ENCODE measurements at places on chromosomes 2 and 18.
A peak's percentile ranks its signal among the peaks of the same experiment; 100 is the strongest.

GRCh38 chr2:122135021-122135937 lies 379.8 kb downstream of the TSN start:
- no peak for DNase-seq

GRCh38 chr2:168454737-168455644 lies 1.1 kb upstream of the CERS6 start:
- DNase-seq = peak; percentile 27

DNA sequence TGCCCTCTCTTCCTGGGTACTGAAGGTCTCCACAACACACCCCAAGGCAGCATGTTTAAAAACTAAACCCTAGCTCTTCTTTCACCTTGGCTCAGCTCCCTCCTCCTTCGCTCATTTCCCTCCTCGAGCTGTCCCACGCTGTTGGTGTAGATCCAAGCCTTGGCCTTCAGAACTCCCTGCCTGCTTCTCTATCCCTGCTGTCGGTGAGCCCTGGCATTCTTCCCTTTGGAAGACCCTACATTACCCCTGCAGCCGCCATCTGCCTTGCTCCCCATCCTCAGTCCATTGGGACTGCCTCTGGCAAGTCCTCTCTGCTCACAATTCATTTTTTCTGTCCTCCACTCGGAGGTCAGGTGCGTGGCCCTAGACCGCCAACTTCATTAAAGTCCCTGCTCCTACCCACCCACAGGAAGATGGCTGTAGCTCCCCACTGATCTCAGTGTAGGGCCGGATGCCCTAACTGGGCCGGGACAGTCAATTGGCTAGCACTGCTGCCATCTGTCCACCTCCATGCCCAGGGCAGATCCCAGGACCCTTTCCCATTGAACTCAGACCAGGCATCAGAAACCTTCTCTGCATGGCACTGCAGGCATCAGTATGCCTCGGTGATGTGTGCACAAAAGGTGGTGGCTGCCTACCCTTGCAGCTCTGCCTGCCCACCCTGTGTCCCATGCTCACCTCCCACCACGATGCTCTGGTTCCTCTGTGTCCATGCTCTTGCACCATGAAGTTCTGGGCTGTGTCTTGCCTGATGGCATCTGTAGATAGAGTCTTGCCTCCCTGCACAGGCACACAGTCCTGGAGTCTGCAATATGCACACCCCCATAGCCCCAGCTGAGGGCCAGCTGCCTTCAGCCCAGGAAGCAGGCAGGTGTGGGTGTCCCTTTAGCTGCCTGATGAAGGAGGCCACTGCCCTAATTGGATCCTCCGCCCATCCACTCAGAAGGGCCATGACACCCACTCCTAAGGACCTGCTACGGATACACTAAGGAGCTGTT lies 5.7 kb downstream of the AMER3 start:
- DNase-seq = no peak

GRCh38 chr2:239289545-239289944 lies 111.3 kb downstream of the HDAC4 start:
- no peak for DNase-seq

DNA sequence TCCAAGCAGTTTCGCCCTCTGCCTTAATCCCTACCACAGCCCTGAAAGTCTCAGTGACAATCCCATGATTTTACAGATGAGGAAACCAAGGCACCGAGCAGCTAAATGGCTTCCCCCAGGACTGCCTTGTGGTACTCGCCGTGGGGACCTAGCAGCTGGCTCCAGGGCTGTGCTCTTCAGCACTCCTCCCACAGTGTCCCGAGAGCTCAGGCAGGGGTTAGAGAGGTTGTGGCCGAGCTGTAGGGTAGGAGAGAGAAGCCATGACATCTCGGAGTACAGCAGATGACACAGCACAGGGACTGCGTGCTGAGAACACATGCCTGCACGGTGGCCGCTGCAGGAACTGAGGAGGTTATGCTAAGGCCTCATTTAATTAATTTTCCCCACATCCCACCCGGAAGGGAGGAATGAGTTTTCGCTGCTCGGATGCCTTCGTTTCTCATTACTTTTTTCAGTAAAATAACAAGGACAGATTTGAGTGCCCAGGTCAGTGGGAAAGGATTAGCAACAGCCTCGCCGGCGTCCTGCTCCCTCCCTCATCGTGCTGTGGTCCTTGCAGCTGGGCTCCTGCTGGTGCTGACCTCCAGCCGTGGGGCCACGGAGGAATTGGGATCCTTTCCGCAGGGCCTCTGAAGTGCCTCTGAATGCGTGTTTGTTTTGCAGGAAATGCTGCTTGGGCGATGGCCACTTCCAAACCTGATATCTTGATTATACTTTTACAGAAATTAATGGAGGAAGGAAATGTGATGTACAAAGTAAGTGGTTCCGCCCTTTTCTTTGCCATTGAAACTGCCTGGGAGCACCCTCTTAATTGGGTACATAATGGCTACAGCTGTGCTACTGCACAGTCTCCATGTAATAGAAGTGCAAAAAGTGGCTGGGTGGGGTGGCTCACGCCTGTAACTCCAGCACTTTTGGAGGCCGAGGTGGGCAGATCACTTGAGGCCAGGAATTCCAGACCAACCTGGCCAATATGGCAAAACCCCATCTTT lies 61.2 kb downstream of the WDSUB1 start:
- no peak for DNase-seq

GRCh38 chr2:16617282-16618266 lies 48.1 kb downstream of the CYRIA start:
- peak; percentile 53 for DNase-seq

DNA sequence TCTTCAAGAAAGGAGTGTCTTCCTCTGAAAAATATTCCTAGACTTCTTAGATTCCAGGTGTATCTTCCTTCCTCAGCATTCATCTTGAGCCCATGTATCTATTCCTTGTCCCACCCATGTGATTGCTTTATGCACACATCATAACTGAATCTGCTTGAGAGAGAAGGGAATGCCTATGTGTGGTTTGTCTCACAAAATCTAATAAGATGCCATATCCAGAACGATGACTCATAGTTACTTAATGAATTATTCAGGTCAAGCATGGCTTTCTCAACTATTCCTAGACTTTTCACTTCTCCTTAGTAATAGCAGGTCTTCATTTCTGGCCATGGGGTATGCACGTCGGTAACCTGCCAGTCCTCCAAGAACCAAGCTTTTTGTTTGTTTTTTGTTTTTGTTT lies 121.8 kb downstream of the SETBP1 start:
- DNase-seq = no peak

DNA sequence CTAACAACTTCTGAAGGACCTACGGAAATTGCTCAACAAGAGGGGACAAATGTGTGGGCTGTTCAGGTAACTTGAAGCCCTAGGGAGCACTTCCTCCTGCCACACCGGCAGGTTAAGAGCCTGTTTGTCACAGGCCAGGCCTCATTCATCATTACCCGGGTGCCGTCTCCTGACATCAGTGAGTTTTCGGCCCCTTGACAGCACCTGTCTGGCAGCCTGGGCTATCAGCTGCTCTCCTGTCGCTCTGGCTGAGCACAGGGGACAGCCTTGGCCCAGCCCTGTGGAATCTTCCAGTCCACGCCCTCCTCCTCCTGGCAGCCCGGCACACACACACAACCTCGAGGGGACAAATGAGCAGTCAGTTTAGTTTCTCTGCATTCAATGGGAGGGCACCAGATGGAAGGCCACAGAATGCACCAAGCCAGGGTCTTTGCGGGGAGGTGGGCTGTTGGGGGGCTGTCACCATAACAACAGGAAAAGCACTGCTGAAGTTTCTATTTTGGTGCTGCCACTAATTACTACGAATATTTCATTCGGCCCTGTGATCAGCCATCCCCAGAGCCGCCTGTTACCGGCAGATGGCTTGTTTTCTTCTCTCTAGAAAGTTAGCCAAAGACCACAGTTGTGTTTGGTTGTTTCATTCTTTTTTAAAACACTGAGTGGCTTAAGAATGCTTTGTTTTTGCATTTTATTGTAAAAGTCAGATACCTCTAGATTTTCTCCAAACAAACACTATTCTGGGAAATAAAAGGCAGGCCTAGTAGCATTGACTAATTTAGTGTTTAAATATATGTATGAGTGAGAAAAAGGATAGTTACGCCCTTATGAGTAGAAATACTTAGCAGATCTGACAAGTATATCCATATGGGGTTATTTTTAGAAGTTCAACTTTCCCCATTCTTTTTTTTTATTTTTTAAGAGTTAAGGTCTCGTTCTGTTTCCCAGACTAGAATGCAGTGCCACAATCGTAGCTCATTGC lies 189.9 kb upstream of the NDUFV2 start:
- no peak for DNase-seq

DNA sequence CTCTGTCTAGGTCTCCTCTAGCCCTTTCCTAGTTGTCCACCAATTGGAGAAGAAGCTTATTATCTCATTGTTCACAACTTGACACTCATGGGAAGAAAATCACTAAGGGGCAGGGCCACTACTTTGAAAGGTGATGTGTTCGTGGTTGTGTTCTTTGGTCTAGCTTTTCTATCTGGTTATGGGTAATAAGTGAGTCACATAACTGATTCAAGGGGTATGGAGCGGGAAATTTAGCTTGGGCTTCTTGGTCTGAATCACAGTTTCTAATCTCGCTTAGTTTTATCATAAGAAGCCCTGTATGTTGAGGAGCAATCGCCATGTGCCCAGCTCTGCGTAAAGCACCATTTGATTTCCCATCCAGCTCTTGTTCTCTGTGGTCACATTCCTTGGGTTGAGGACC lies 18.7 kb upstream of the DYTN start:
- no peak for DNase-seq

DNA sequence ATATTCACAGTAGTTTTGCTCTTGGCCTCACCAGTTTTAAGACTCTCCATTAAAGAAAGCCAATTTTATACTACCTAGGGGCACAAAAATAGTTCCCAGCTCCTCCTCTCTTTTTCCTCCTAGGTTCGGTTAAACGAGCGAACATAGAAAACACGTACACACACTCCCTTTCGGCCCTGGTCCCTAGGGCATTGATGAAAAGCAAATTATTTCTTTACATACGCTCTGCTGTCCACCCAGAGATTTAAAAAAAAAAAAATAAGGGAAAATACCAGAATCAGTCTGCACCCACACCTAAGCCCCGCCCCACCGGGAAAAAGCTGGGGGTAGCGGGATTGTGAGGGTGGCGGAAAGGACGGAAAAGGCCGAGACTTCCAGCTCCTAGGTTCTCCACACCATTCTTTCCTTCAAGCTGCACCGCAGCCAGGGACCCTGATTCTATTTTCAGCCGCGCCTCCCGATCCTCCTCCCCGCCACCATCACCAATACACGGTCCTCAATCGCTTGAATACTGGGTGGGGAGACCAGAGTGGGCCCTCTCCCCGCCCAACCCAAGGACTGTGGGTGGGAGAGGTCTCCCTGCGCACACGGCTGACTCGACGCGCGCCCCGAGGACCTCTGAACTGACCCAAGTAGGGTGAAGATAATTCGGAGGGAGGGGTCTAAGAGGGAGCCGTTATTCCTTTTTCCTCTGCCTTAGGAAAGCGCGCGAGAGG lies 769 bp downstream of the ATF2 start:
- peak; percentile 46 for DNase-seq

DNA sequence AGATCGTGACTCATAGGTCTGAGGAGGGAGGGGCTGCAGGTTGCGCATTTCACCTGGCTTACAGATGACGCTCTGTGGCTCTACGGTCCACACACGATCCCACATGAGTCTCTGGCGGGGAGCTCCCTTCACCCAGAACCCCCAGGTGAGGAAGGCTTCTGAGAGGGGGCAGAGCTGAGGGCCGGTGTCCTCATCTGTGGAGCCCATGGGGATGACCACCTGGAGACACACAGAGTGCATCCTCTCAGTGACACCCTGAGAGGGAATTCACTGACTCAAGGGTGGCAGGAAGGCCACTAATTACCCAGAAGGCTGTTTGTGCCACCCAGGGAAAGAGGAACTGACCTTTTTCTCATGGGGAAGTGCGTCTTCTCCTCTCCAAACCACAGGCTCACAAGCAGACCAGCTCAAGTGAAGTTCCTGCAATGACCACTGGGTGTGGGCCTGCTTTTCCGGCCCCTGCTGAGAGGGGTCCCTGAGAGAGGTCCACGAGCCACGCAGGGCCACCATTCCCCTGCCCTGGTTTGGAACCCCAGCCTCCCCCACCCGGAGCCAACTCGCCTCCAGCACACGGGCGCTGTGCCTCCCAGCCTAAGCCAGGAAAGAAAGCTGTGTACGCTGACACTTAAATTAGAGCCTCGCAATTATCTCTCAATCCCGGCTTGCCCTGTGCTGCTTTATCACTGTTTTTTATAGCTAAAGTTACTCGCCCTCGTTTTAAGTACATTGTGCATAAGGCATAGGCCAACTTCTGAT lies 114.1 kb downstream of the BCL11A start:
- peak; percentile 92 for DNase-seq

DNA sequence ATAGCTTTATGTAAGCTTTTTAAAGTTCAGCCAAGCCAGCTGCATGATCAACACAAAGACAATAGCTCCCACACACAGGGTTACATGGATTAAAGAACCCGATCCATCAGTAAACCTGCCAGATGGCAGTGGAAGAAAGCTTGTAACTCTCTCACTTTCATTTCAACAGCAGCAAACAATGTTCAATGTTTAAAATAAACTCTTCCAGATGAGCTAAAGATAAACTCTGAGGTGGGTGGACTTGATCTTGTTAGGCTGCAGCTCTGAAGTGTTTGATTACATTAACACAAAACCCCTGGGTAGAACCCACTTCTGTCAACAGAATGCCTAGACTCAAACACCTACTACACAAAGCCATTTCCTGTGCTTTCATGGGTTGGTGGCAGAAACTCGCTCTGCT lies 13.9 kb downstream of the RDH14 start:
- DNase-seq = no peak

- DNase-seq = no peak
Observed at GRCh38 chr18:54089749-54090459, 134.6 kb downstream of the MBD2 start.

DNA sequence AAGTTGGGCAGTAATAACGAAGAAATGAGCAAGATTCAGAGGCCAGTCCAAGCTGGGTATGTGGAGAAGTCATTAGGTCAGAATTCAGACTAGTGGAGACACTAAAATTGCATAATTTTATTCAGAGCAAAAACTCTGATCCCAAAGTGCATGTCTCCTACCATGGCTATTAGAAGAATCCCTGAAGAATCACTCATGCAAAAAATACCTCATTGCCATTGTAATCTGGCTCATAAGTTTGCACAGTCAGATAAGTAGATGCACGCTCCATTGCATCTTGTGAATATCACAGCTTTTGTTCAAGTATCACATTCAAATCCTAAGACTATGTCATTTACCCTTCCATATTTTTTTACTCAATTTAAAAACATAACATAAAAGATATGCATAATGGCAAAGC lies 692.2 kb upstream of the KLHL29 start:
- DNase-seq = no peak

GRCh38 chr2:43540021-43540779 lies 55.6 kb downstream of the THADA start:
- DNase-seq = peak; percentile 99

GRCh38 chr2:104703669-104704068 lies 150.2 kb upstream of the POU3F3 start:
- DNase-seq = no peak

DNA sequence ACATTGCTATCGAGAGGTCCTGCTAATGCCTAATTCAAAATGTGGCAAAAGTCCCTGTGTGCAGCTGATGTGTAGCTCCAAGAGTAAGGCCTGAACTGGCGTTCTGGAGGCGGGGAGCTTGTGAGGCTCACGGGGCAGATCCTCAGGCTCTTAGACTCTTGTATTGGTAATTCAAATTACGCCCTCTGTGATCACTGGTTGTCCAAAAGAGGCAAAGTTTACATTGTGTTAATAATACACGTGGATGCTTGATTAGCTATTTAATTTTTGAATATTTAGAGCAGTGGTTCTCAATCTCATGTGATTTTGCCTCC lies 12.4 kb upstream of the CRYGA start:
- DNase-seq = peak; percentile 8

- DNase-seq = no peak
Observed at GRCh38 chr2:105734762-105735538, 9.8 kb upstream of the NCK2 start.

- no peak for DNase-seq
Observed at GRCh38 chr2:50368361-50368760, 663.6 kb downstream of the NRXN1 start.

- DNase-seq = no peak
Observed at GRCh38 chr2:26567534-26567933, 73.6 kb downstream of the CIB4 start.

Data from suppressor macrophage (primary cell).